ENCODE measurements at places on chromosomes 1 and 21.

GRCh38 chr1:157135070-157135469, 3.1 kb downstream of the ETV3 start:
- DNase-seq, result no peak

GRCh38 chr1:43612406-43612805, 37.5 kb upstream of the KDM4A start:
- DNase-seq, result no peak

DNA sequence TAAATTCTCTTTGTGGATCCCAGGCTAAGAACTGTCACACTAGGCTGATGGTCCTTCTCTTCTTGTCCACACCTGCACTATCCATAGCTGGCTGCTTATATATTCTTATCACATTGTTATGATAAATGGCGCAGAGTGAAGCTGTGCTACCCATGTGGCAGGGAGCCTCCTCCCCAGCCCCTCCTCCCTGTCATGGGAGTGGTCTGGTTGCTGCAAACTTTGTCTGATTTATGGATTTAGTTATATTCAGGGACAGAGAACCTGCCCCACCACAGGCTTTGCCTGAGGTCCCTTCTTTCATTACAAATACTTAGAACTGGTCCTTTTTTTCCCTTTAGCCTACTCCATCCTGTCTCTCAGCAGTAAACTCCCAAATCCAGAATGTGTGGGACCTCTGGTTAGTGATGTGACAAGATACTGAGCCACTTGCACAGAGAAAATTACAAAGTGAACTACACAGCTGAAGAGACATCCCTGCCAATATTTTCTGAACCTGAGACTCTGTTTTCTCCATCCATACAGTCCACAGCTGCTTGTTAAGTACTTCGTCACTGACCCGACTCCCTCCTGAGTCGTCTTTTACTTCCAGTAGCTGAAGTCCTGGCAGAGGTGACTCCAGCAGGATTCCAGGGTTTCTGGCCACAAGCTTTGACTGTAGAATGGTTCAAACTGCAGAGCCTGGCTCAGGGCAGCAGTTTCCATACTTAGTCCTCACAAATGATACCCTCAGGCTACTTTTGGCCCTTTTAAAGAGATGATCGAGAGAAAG, 37.6 kb downstream of the PTGFRN start:
- no peak for DNase-seq

- no peak for DNase-seq
Measured at GRCh38 chr1:218482683-218483082, 137.5 kb downstream of the TGFB2 start.

- no peak for DNase-seq
Measured at GRCh38 chr21:36236052-36236730, 79.6 kb downstream of the DOP1B start.

DNA sequence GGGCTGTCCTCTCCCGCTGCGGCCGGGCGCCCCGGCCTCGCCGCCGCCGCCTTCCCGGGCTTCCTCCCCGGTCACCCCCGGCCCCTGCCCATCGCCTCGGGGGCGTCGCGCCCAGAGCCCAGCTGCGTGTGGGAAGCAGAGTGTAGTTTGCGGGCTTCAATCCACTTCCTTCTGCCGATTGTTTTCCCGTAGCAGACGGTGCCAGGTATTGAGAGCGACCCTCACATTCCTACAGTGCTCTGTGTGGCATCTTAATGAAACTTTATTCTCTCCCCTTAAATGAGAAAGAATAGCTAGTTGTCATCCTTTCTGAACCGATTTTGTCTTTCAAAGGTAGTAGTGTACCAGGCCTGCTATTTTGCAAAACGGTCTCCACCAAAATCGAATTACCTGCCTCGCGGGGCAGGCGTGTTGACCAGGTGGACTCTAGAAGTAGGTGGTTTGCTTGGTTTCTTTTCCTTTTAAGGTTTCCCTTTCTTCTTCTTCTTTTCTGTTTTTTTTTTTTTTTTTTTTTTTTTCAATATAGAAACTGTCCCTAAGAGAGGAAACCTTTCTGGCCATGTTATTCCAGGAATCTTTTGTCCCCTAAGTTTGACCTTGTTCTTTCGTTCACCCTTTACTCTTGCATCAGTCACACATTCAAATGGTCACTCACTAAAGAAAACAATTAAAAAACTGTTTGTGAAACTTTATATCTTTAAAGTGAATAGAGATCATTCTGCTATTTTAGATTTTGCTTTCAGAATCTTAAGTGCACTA, 881 bp downstream of the USP25 start:
- no peak for DNase-seq

GRCh38 chr1:116092752-116093489, 18.3 kb upstream of the MAB21L3 start:
- DNase-seq, result no peak

DNA sequence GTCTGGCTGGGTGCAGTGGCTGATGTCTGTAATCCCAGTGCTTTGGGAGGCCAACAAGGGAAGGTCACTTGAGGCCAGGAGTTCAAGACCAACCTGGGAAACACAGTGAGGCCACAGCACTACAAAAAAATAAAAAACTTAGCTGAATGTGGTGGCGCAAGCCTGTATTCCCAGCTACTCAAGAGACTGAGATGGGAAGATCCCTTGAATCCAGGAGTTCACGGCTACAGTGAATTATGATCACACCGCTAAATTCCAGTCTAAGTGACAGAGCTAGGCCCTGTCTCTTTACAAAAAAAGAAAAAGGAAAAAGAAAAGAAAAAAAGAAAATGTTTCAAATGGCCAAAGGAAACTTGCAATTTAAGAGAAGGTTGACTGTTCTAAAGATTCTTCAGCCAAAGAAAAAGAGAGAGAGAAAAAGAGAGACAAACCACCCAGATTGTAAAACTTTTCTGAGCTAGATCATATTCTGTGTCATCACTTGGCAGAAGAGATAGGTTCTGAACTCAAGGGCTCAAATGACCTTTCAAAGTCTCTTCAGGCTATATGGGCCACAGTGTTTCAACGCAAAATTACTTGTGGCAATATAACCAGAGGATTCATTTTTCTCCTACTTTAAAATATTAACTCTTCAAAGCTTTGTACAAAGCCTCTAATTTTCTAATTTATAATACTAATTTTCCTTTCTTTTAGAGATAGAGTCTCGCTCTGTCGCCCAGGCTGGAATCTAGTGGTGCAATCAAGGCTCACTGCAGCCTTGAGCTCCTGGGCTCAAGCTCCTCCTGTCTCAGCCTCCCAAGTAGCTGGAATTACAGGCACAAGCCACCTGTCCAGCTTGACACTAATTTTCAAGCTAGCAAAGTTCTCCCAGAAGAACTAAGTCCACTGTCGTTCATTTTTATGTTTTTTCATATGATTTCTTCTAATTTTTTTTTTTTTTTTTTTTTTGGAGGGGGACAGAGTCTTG, 20.5 kb downstream of the ARID4B start:
- no peak for DNase-seq

- DNase-seq, result no peak
Measured at GRCh38 chr1:219812086-219812485, 116.3 kb downstream of the SLC30A10 start.

GRCh38 chr1:9912264-9912936, 2.3 kb upstream of the CTNNBIP1 start:
- no peak for DNase-seq

GRCh38 chr1:97334454-97334853, 586.4 kb downstream of the DPYD start:
- DNase-seq, result no peak

DNA sequence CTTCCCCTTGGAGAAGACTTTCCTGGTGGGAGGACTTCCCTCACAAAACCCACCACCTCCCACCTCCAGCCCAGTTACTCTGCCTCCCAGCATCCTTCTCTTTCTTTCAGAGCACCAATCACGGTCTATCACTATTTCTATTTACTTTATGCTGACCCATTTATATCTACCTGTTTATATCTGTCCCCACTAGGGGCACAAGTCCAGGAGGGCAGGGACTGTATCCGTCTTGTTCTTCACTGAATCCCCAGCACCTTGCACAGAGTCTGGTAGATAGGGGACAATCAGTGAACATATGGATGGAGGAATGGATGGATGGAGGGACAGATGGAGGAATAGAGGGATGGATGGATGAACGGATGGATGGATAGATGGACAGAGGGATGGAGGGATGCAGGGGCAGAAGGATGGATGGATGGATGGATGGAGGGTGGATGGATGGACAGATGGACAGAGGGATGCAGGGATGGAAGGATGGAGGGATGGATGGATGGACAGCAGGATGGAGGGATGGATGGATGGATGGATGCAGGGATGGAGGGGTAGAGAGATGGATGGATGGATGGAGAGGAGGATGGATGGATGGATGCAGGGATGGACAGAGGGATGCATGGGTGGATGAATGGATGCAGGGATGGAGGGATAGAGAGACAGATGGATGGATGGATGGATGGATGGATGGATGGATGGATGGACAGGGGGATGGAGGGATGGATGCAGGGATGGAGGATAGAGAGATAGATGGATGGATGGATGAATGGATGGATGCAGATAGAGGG, 5.5 kb downstream of the C1QB start:
- no peak for DNase-seq

GRCh38 chr1:154751690-154752089, 118.4 kb downstream of the KCNN3 start:
- no peak for DNase-seq

- peak; percentile 81 for DNase-seq
Measured at GRCh38 chr1:8873506-8874229, 4.8 kb downstream of the ENO1 start.

DNA sequence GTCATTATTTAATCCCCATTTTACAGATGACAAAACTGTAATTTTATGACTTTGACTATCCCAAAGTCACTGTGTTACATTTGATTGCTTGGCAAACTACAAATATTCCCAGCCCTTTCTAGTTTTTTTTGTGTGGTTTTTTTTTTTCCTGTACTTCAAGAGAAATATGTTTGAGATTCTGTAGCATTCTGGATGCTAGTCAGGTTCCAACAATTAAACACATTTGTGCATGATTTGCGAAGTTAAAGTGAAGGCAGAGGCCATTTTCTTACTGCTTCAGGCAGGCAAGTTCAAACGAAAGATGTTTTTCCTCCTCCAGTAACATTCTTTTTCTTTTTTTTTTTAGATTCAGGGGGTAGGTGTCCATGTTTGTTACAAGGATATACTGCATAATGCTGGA, 107.9 kb upstream of the SERTAD4 start:
- DNase-seq, result no peak

GRCh38 chr1:229102741-229103391, 168.0 kb upstream of the RAB4A start:
- DNase-seq, result no peak

DNA sequence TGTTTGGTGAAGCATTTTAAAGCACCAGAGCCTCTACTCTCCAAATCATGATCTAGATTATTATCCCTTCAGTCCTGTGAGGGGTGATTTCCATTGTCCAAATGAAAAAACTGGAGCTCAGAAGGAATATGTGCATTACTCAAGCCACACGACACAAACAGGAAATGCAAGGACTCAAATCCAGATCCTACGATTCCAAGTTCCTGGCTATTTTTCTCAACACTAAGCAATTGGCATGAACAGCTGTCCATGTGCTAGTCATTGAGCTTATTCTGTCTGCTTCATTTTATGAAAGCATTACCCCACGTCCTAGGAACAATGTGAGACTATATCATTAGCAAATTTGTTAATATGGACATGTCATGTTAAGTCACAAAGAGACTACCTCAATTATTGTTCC, 273.1 kb upstream of the LYPLAL1 start:
- no peak for DNase-seq

- DNase-seq, result no peak
Measured at GRCh38 chr1:77832901-77833300, 53.5 kb downstream of the MIGA1 start.

DNA sequence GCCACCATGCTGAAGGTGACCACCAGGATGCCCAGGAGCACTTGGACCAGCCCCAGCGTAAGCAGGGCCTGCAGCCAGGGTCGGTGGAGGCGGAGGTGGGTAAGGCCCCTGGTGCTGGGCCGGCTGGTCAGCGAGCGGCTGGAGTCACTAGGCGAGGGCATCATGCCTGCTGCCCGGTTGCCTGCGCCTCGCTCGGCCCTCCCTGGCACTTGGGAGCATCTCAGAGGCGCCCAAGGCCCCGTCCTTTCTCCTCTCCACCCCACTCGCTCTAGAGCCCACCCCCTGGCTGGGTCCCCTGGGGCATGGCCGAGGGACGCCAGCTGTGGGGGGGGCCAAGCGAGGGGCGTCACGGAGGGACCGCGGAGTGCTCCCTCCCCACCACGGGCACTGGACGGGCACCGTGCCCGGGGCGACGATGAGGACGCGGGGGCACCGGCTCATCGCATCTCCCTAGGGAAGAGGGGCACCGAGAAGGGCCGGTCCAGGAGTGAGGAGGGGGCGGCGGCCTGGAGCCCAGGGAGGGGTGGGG, 505 bp downstream of the ENTREP3 start:
- DNase-seq, result no peak

All from stimulated activated CD4-positive, alpha-beta T cell treated with anti-CD3 and anti-CD28 coated beads, Interleukin-12 subunit alpha, Interleukin-12 subunit beta, amount 100 ng/mL, for 24 hours (primary cell).